ENCODE measurements at places on chromosomes 5 and 9.

GRCh38 chr5:119088438-119088837 lies 17.6 kb downstream of the DMXL1 start:
- DNase-seq = no peak

GRCh38 chr5:157253547-157253946 lies 12.4 kb upstream of the CYFIP2 start:
- DNase-seq = no peak

GRCh38 chr5:95664204-95664786 lies 17.7 kb downstream of the RFESD start:
- peak; percentile 44 for DNase-seq

DNA sequence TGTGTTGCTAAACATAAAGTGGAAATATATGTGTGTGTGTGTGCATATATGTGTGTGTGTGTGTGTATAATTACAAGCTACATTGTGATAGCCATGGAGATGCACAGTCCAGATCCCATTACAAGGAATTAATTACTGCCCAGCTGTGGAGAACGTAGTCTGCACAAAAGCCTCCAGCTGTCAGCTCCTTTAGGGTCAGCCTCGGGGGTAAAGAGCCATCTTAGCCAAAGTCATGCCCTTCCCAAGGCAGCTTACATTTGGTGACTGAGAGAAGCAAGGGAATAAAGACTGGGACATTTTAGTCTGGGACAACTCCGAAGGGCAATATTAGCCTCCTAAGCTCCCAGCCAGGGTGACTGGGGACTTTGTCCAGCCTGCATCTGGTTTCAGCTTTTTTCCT lies 21.9 kb upstream of the FOCAD start:
- no peak for DNase-seq

DNA sequence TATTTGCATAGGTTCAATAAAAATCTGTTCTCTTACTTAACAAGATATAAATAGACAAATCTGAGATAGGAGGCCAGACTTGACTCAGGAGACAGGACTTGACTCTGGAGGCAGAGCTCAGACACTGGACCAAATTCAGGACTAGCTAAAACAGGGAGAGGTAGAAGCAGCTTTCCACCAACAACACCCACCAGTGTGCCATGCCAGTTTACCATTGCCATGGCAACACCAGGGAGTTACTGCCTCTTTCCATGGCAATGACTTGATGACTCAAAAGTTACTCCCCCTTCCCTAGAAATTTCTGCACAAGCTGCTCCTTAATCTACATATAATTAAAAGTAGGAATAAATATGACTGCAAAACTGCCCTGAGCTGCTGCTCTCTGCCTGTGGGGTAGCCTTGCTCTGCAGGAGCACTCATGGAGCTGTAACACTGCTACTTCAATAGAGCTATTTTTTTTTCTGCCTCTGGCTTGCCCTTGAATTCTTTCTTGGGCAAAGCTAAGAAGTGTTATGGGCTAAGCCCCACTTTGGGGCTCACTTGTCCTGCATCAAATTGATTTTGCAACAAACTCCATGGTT lies 473.0 kb downstream of the PLK2 start:
- no peak for DNase-seq

DNA sequence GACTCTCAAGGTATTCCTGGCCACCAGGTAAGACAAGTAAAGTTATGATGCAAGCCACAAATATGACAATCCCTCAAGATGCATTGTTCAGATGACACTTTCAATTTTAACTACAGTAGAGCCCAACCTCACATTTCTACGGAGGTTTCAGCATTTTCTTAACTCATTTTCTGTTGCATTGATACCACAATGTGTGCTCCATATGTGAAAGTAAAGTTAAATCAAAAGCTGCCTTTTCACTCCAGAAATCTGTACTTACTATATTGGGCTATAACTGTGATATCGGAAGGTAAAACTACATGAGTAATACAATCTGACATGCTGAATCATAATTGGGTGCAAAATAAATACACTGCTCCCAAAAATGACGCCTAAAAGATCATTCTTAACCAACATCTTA lies 333.6 kb upstream of the MEF2C start:
- no peak for DNase-seq

DNA sequence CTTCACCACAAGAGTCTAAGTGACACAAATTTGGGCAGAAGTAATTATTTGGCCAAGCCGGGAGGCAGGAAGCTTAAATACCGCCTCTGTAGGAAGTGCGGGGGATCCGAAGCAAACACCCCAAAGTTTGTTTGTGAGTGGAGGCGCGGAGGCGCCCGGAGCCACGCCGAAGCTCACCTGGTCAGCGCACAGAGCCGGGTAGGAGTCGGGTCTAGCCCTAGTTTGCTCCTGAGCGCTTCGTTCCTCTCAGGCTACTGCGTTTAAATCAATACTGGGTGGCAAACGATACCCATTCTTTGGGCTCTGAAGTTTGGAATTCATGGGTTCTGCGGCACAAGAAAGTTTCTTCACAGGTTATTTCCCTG lies 855 bp downstream of the MCC start:
- no peak for DNase-seq

DNA sequence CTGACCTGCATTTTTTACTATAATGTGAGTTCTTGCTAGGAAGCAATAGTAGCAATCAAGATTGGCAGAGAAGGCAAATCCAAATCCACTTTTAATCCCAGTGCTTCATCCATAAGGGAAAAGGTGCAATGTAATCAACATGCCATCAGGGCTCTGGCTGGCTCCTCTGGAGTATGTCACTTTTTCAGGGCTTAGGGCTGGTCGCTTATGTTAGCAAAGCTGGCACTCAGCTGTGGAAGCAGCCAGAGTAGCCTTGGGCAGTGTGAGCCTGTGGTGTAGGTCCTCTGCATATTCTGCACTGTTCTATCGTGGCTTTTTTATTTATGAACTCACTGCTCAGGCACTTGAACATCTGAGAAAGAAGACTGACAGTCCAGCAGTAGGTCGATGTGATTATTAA lies 16.1 kb downstream of the ACTBL2 start:
- DNase-seq = no peak

GRCh38 chr5:32928761-32929160 lies 217.6 kb downstream of the NPR3 start:
- DNase-seq = no peak

DNA sequence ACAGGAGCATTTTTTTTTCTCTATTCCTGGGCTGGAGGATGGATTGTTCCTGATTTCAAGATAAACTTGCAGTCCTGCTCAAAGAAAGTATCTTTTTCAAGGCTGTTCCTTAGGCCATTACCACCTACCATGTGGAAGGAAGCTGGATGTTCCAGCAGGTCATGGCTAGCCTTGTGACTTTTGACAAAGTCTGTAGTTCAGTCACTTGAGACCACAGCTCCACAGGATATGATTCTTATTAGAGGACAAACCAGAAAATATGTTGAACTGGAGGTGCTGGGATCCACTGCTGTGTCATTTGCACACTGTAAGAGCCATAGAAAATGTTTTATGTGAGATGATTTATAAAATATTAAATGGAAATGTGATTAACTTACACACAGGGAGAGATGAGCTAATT lies 184.2 kb upstream of the ACO1 start:
- no peak for DNase-seq

- peak; percentile 84 for DNase-seq
Observed at GRCh38 chr5:157820593-157821252, 38.2 kb downstream of the CLINT1 start.

- no peak for DNase-seq
Observed at GRCh38 chr5:58722160-58722559, 139.3 kb downstream of the RAB3C start.

- DNase-seq = peak; percentile 64
Observed at GRCh38 chr5:91151947-91152346, 231.2 kb downstream of the ARRDC3 start.

GRCh38 chr5:80151890-80152289 lies 104.0 kb downstream of the SERINC5 start:
- no peak for DNase-seq

DNA sequence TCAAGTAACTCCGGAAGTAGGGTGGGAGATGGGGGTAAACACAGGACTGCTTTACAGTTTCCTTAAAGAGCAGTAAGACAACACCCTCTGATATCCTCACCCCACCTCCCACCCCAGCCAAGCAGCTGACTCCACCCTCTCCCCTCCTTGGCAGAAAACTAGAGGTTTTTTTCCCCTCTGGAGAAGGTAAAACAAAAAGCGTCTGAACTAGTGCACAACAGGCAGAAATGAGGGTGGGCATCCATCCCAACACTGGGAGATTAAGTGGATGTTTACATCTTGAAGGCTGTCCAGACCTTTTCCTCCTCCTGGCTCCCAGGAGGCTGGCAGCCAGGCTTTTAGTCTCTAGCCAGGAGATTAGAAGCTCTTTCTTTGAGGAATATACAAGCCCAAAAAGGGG lies 13.9 kb upstream of the CTNNAL1 start:
- no peak for DNase-seq

- DNase-seq = no peak
Observed at GRCh38 chr9:115241641-115242040, 123.7 kb upstream of the TNC start.

GRCh38 chr5:143213231-143213850 lies 190.1 kb downstream of the NR3C1 start:
- no peak for DNase-seq

GRCh38 chr9:133604856-133605255 lies 4.3 kb downstream of the FAM163B start:
- DNase-seq = no peak
